ENCODE measurements at places on chromosomes 4 and X.

DNA sequence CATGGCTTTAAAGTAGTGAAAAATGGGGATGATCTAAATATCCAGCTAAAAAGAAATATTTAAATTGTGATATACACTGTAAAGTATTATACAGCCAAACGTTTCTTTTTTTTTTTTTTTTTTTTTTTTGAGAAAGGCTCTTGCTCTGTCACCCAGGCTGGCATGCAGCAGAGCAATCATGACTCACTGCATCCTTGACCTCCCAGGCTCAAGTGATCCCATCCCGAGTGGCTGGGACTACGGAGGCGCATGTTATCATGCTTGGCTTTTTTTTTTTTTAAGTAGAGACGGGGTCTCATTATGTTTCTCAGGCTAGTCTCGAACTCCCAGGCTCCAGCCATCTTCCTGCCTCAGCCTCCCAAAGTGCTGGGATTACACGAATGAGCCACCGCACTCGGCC is 17.1 kb downstream of the SMIM14 start:
- DNase-seq, result no peak

GRCh38 chr4:97525236-97525635 is 618.0 kb downstream of the STPG2 start:
- no peak for DNase-seq

- no peak for DNase-seq
Measured at GRCh38 chrX:132411310-132411977, 77.4 kb downstream of the MBNL3 start.

DNA sequence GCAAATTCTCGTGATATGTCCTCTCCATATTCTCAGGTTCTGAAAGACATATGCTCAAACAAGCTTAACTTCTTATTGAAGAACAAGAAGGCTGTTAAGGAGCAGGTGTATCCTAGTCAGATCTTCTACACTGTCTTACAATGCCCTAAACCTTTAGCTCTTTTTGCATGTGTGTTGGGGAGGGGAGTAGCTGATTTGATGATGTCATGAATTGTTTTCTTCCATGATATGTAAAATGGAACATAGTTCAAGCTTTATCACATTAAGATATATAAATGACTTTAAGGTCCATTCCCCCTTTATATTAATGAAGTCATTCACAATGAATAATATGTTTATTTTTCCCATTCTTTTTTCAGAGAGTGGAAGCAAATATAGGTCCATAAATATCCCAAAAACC is 332.5 kb upstream of the FAM241A start:
- no peak for DNase-seq

GRCh38 chr4:171035909-171036308 is 777.3 kb upstream of the GALNTL6 start:
- DNase-seq, result no peak

DNA sequence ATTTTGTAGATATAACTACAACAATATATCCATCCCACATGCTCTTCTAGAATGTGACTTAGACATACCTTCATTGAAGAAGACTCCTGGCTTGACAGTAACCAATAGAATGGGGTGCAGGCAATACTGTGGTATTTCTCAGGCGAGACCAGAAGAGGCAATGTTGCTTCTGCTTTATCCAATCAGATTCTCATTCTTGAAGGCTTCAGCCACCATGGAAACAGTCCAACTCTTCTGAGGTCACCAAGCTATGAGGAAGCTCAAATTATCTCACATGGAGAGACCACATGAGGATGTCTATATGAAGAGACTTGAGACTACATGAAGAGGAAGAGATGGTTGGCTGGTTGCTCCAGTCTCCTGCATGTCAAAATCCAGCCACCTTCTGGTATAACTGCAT is 469.9 kb downstream of the PCDH10 start:
- no peak for DNase-seq

GRCh38 chrX:19811807-19812604 is 75.4 kb downstream of the SH3KBP1 start:
- no peak for DNase-seq

- DNase-seq, result no peak
Measured at GRCh38 chr4:87101543-87102199, 118.7 kb downstream of the KLHL8 start.

DNA sequence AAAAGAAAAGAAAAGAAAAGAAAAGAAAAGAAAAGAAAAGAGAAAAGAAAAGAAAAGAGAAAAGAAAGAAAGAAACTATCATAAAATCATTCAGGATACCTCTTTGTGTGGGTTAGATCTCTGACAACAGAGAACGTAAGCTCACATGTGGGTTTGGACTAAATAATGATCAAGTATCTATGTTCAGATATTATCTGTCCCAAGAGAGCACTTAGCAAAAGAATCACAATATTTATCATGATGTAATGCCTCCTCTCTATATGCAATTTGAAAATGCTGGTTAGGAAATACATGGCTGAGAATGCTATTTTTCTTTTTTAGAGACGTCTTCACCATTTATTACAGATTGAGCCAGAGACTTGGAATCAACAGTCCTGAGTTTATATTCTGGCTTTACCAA is 191.3 kb downstream of the KCNIP4 start:
- no peak for DNase-seq

GRCh38 chr4:139560406-139561104 is 4.5 kb upstream of the SETD7 start:
- DNase-seq, result no peak

- no peak for DNase-seq
Measured at GRCh38 chrX:3445806-3446490, 99.5 kb upstream of the MXRA5 start.

GRCh38 chr4:41320278-41320677 is 63.5 kb downstream of the UCHL1 start:
- DNase-seq, result no peak

All from NCI-H510A treated with DMSO at 0.1 percent for 48 hours (cell line).